ENCODE measurements at places on chromosomes 16 and 17.

DNA sequence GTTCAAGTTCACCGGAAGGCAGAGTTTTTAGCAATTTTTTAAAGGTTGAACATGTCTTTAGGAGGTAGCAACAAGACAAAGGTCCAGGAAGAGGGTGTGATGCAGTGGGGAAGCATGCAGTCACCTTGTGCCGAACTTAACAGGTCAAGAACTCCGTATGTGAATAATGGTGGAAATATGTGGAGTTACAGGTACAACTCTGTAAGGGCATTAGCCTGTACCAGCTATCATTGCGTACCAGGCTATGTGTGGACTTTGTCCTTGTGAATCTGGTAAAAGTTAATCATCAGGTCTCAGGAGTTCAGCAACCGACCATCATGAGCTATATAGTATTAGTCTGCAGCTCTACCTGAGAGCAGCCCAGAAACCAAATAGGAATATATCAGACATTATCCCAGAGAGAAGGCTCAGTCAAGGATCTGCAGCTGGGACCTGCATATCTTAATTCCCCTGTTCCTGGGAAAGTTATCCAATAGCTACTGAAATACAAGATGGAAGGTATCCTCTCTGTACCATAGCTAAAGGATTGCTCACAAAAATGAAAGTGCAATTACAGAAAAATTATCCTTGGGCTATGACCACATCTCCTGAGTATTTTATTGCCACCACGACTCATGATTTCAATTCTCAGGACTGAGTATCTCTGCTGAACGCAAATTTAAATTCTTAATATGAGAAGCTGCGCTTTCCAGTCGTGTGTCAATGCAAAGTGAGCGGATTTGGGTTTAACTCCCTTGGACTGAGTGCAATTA, 469.3 kb downstream of the CDH13 start:
- no peak for DNase-seq

DNA sequence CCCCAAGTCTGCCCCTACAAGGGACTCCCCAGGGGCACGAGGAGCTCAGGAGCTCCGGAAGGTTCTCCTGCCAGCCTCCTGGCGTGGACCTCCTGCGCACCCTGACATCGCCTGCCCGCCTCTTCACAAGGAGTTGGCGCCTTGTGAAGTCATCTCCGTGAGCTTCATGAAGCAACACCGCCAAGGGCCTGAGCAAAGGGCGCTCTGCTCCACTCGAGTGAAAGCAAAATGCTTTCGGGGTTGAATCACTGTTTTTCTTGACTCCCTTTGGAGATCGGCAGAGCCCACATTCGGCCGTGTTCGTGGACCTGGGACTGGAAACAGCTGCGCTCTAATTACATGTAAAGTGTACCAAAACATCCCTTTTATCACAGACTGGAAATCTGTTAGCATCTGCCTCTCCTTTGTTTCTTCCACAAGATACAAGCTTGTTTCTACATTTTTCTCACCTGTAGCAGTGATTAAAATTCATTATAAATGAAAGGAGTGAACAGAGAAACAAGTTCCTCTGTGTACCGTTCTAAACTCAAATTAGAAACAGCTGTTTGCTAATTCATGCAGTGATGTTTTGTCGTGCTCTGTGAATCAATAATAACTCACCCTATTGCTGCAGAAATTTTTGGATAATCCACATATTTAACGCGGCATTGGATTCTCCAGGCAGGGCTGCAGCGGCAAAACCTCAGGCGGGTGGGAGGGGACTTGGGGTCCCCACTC, 203.3 kb downstream of the ZNF423 start:
- DNase-seq, result no peak

- DNase-seq, result no peak
Observed at GRCh38 chr17:59842901-59843652, 49.7 kb downstream of the TUBD1 start.

DNA sequence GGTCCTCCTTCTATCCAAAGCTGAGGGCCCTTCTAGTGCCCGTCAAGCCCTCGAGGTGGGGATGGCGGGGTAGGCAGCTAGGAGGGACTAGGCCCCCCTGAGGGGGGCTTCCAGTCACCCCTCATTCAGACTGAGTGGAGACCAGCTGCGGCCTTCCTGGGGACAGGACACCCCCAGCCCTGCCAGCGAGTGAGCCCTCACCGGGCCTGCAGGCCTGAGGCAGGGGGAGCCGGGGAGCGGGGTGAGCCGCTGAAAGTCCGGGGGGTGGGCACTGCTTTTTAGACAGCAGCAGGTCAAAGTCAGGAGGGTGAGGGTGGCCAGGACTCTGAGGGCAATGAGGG, 8.7 kb upstream of the KREMEN2 start:
- no peak for DNase-seq

DNA sequence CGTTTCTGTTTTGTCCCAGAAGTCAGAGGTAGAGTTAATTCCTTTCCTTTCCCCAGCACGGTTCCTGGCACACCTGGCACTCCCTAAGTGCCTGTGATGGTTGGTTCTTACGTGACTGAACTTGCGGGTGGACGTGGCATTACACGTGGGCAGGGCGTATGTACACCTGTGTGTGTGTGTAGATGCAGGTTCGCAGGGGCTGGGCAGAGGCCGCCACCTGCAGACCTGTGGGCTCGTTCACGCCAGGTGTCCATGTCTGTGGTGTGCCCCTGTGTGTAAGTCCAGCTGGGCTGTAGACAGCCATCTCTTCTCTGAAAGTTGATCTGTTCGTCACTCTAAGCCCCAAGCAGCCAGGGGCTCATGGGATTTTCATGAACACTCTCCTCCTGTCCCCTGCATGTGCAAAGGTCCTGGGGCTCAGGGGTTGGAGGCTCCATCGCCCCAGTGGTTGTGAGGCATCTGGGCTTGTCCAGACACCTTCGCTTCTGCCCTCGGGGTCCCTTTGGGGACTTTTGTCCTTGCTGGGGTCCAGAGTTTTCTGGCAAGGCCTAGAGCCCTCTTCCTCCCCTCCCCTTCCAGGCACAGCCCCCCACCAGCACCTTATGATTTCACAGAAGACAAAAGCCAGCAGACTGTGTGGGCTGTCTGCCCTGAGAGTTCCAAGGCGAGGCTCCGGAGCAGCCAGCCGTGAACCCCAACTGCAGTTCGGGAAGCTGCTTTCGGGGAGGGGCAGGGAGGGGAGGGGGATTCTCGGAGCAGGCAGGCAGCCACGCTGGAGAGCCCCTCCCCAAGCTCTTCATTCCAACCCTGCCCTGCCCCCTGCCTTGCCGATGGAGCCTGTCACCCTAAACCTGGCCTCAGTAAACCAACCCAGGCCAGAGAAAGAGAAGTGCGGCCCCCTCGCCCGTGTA, 5.4 kb upstream of the FSCN2 start:
- no peak for DNase-seq

DNA sequence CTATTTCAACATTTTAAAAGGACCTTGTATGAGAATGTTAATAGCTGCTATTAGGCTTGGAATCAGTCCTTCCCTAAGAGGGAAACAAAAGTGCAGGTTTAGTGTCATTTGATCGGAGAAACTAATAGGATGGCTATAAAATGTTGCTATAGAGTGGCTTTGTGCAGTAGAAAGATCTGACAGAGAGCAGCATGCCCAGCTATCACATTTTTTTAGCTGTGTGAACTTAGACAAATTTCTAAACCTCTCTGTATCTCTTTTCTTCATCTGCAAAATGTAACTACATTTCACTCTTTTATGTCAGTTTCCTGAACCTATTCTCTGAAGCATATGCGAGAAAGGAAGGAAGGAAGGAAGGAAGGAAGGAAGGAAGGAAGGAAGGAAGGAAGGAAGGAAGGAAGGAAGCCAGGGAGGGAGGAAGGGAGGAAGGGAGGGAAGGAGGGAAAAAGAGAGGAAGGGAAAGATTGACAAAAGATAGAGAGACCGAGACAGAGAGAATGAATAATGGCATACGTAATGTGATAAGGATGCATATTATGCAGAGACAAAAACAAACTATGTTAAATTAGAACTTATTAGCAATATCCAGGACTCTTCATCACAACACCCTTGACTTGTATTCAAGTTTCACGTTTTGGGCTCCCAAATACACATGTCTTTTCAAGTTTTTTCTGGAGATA, 52.6 kb upstream of the CDH8 start:
- DNase-seq, result no peak

DNA sequence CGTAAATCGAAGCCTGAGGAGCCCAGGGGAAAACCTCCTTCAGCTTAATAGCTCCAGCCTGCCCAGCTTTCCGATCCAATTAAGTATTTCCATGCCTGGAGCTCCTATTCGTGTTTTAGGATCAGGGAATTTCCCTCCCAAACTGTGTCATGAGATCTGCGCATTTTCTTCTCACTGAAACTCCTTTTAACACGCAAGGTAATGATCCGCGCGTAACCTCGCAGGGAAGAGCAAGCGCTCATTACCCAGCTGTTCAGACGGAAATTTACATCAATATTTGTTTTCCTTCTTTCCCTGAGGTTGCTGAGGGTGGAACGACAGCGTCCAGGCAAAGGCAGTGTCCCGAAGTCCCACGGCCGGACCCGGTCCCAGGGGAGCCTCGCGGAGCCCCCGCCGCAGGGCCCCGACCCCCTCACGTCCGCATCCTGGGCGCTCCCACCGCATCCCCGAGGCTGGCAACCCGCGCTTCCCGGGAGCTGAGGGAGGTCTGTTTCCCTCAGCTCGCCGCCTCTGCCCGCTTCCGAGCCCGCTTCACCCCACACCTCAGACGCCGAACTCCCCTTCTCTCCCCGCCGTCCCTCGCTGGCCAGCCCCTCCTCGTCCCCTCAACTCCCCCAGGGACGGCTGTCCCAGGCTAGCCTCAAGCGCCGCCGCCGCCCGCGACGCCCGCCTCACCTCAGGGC, 415 bp downstream of the ABCA5 start:
- DNase-seq, result no peak

DNA sequence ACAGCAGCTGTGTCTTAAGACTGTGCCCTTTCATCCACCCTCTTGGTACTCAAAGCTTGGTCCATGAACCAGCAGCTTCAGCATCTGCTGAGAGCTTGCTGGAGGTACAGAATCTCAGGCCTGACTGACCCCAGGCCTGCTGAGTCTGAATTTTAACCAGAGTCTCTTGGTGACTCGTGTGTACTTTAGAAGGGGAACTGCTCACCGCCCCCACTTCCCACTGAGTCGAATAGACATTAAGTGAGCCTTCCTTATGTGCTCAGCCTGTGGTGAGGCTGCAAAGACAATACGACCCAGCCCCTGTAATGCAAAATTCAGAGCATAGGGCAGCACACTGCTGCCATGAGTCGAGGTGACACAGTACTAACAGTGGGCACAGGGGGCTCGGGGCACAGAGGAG, 662.8 kb downstream of the WWOX start:
- DNase-seq, result no peak

GRCh38 chr17:65987988-65988387, 203.9 kb downstream of the CEP112 start:
- peak; percentile 12 for DNase-seq

GRCh38 chr17:77846531-77847085, 111.9 kb upstream of the TNRC6C start:
- DNase-seq, result no peak

Measured in CD4-positive, alpha-beta T cell (primary cell).